Mammary epithelial cell (primary cell): ENCODE measurements at places on chromosomes 7 and 10.
A peak's percentile ranks its signal among the peaks of the same experiment; 100 is the strongest.

GRCh38 chr10:47246406-47247147 is 53.4 kb upstream of the GDF10 start:
- DNase-seq: no peak

GRCh38 chr7:85018498-85018897 is 168.4 kb downstream of the SEMA3D start:
- DNase-seq: no peak

DNA sequence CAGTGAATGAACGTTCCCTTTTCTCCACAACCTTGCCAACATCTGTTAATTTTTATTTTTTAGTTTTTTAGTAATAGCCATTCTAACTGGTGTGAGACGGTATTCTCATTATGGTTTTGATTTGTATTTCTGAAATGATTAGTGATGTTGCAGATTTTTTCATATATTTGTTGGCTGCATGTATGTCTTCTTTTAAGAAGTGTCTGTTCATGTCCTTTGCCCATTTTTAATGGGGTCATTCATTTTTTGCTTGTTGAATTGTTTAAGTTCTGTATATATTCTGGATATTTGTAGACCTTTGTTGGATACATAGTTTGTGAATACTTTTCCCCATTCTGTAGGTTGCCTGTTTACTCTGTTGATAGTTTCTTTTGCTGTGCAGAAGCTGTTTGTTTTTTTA is 73.9 kb upstream of the MSRB2 start:
- no peak for DNase-seq

- no peak for DNase-seq
Observed at GRCh38 chr10:110754375-110755105, 110.4 kb downstream of the RBM20 start.

GRCh38 chr7:2444476-2444875 is 31.7 kb downstream of the GRIFIN start:
- DNase-seq: peak; percentile 57

DNA sequence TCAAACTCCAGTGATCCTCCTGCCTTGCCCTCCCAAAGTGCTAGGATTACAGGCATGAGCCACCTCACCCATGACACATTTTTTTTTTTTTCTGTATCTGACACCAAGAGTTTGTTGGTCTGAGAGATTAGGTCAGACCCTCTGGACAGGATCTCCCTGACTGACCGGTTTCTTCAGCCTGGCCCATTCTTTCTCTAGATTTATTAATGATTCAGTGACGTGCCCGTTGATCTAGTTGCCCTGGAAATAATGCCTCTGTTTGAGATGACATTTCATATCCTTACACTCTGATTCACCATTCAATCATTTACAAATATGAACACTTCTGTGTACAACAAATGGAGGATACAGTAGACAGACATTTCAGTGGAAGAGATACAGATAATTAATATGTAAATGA is 1.4 kb upstream of the ZNF212 start:
- peak; percentile 65 for DNase-seq

- peak; percentile 49 for DNase-seq
Observed at GRCh38 chr7:50953820-50954219, 171.1 kb upstream of the GRB10 start.

DNA sequence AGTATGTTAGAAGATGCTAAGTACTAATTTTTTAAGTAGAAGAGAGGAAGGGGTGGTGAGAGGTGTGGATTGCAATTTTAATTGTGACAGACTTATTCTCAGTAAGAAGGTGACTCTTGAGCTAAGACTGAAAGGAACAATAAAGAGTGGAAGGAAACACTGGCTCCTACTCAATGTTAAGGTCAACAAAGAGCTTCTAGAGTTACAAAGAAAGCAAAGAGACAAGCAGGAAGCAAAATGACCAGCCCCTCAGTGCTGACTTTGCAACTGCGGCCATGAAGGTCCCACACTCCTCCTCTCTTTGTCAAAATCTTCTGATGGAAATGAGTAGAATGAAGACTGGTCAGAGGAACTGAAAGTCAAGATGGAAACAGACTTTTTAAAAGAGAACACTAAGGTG is 79.9 kb upstream of the FOXI2 start:
- no peak for DNase-seq

GRCh38 chr7:113120647-113121046 is 2.3 kb upstream of the SMIM30 start:
- DNase-seq: no peak

DNA sequence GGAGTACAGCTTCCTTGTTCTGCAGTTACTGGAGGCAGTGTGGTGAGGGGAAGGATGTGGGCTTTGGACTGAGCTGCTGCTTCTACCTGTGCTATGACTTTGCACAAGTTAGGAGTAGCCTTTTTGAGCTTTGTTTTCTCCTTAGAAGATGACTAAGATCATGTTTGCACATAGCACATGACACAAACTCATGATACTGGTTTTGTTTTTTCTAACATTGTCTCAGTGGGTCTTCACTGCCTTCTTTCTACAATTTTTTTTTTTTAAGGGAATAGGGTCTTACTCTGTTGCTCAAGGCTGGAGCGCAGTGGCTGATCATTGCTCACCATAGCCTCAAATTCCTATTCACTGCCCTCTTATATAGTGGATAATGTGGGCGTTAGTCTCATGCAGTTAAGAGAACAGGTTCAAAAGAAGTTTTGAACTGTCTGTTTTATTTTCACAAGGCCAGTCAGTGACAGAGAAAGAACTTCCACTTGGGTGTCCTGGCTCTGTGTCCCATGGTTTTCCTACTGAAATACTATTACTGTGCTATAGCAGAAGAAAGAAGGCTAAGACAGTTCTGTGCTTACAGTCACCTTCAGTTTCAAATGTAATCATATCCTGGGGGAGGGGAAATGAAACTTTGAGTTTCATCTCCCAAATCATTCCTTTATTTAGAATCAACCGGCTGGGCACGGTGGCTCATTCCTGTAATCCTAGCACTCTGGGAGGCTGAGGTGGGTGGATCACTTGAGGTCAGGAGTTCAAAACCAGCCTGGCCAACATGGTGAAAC is 72.0 kb downstream of the KAT6B start:
- peak; percentile 56 for DNase-seq

- DNase-seq: no peak
Observed at GRCh38 chr7:77985232-77985973, 186.8 kb downstream of the PHTF2 start.

DNA sequence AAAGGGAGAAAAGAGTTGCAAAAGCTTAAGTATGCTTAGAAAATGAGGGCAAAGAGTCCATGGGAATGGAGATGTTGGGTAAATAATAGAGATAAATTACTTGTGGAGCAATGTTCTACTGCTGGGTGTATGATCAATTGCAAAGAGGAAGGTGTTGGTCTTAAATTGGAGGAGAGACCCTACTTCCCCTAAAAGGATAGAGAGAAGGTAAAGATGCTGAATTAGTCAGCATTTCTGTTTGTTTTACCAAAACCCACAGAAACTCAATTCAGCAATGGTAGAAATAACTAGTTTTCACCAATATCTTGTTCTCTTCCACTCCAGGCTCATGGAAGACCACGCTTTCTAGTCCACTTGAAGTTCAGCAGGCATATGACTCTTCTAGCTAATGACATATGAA is 32.1 kb downstream of the ASB4 start:
- DNase-seq: no peak

GRCh38 chr10:124993345-124993708 is 51.4 kb downstream of the ZRANB1 start:
- no peak for DNase-seq

DNA sequence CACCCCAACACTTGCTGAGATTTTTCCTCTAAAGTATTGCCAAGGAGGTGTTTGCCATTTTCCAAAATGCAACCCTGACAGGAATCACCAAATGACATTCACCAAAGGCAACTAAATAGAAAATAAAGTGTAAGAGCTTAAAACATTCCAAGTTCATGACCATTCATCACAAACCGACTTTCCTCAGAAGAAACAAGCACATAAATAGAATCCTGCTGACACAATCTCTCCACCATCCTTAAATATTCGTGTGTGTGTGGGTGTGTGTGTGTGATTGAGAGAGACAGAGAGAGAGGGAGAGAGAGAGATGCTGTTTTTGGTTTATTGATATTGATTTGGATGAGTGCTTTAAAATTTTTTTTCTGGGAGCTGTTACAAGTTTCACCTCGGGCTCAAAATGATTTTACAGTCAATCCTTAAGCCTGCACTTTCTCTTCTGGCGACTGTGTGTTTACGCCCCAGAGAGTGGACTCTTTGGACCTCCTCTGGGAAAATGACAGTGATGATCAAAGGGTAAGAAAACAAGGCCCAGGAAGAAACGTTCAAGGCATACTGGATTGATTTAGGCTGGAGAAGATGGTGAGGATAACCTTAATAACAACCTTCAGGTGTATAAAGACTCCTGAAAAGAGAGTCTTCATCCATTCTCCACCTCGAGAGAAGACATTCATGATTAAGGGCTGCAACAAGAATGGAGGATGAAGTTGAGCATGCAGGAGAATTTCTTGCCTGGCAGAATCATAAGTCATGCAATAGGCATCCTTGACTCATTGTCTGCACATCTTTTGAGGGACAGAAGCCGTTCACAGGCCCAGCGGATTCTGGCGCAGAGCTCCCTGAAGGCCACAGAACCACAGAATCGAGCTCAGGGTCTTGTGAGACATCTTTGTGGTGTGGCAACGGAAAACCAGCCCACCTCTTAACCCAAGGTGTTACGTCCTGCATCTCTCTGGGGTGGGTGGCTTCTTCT is 104.4 kb upstream of the FGFR2 start:
- peak; percentile 80 for DNase-seq

GRCh38 chr10:28294169-28294532 is 8.7 kb downstream of the MPP7 start:
- no peak for DNase-seq

- DNase-seq: peak; percentile 70
Observed at GRCh38 chr10:73117976-73118743, 7.9 kb downstream of the NUDT13 start.

DNA sequence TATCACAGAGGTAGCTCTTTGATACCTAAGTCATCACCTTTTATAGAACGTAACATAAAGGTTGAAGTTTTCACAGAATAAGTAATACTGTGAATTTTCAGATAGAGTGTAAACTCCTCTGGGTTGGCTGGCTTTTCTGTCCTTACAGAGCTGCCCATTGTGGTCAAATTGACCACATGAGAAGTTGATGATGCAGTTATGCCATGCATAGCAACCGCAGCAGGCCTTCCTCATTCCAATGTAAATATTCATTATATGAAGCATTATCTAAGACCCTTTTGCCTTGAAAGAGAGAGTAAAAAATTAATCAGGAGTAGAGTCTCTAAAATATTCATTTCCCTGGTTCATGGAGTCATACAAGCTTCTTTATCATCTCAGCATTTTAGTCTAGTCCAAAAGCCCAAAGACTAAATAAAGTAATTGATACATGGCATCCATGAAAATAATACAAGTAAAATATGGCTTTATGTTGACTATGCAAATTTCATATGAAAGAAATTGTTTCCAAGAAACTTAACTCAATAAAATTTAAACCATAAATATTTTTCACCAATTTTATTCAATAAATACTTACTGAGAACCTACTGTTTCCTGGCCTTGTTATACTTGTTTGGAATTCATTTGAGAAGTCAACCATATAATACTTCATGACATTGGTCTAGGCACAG is 516.4 kb downstream of the PCDH15 start:
- DNase-seq: peak; percentile 19

- no peak for DNase-seq
Observed at GRCh38 chr7:30270921-30271320, 13.5 kb upstream of the ZNRF2 start.

- no peak for DNase-seq
Observed at GRCh38 chr7:40470817-40471216, 336.0 kb downstream of the SUGCT start.

GRCh38 chr10:47169581-47169980 is 130.4 kb upstream of the GDF10 start:
- no peak for DNase-seq

GRCh38 chr7:91280604-91281003 is 16.4 kb downstream of the FZD1 start:
- no peak for DNase-seq

DNA sequence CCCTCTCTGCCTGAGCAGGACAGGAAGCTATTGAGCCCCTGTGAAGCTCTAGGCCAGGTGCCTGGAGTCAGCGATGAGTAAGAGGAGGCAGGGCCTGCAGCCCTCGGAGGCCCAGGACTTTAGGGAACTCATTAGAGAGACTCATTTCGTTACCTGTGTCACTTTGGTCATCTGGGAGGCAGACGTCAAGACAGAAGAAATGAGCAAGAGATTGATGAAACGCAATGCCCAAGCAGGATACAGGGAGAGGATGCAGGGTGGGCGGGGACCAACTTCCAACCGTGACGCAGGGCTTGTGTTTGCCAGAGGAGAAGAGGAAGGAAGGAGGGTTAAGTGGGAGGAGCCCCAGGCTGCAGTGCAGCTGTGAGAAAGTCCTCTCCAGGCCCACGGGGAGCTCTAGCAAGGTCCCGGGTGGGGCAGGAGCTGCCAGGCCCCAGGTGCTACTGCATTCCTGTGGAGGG is 26.4 kb upstream of the GNA12 start:
- peak; percentile 30 for DNase-seq

- DNase-seq: no peak
Observed at GRCh38 chr7:132272763-132273371, 303.4 kb downstream of the PLXNA4 start.

DNA sequence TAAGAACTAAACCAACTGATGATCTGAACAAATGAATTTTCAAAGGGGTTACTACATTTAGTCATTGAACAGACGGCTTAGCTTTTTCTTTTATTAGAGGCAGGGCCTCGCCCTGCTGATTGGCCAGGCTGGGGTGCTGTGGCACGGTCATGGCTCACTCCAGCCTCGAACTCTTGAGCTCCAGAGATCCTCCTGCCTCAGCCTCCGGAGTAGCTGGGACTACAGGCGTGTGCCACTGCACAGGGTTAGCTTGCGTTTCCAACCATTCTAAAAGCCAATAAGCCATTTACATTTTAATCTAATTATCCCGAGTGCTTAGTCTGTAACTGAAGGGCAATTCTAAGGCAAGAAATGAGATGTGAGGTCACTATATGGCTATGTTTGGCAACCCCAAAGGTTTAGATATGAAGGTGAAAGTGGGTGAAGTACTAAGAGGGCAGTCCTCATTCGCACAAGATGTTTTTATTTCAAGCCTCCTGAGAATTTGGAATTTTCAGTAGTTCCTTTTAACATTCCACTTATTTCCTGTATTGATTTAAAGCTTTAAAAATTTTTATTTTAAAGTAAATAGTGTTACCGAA is 1.6 kb upstream of the CDK13 start:
- no peak for DNase-seq
